ENCODE measurements at places on chromosomes 1 and 21.

DNA sequence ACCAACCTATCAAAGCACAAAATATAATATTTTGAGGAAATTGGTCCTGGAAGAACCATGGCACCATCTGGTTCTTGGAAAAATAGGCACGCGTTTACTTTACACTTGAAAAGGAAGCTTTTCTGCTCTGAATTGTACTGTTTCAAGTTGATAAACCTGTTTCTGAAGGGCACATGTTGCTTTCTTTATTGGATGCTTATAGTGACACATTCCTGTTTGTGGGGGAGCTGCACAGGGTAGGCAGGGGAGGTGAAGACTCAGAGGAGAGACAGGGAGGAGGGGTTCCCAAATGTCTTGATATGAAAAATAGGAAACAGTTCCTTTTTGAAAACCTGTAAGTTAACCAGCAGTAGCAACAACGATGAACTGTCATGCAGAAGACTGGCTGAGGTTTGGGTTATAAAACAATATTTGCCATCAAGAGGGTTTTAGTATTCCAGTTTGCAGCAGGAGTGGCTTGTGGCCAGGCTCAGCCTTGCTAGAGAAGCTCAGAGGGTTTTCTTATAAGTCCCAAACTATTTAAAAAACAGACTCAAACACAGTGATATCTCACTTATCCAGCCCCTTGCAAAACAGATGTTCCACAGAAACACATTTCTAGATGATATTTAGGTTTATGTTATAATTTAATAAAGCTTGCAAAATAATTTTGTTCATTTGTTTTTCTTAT lies 127.0 kb upstream of the MROH9 start:
- DNase-seq, result no peak

DNA sequence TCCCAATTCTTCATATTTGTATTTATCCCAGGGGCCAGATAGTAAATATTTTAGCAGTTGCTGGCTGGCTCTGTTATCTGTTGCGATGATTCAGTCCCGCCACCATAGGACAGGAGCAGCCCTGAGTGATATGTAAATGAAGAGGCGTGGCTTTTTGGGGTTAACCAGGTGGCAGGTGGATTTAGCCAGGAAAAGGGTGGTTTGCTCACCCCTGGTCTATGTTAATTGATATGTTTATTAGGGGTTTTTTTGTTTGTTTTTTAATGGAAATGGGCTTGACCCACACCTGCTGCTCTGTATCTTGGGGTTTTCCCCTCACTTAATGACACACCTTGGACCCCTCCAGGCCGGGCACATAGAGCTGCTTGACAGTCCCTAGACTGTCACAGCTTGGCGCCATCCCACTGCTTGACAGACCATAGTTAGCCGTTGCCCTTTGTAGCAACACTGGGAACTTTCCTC lies 62.8 kb downstream of the PIK3CD start:
- no peak for DNase-seq

- no peak for DNase-seq
Observed at GRCh38 chr1:94643819-94644218, 102.3 kb upstream of the F3 start.

DNA sequence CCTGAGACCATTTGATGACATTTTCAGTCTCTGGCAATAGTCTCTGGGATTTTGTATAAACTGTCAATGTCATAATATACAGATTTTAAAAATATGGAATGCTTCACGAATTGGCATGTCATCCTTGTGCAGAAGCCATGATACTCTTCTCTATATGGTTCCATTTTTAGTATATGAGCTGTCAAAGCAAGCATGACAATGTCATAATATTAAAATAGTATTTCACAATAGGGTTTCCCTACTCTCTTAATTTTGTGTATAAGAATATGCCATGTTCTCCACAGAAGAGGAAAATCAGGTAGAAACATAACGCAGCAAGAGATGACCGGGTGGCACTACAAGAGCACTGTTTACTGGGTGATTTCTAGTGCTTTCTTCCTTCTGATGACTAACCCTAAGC lies 8.3 kb upstream of the DIPK1A start:
- no peak for DNase-seq

- no peak for DNase-seq
Observed at GRCh38 chr1:33753087-33753856, 110.6 kb upstream of the HMGB4 start.

- no peak for DNase-seq
Observed at GRCh38 chr1:231666937-231667608, 40.5 kb downstream of the DISC1 start.

GRCh38 chr1:11059155-11059967 lies 457 bp downstream of the SRM start:
- no peak for DNase-seq

DNA sequence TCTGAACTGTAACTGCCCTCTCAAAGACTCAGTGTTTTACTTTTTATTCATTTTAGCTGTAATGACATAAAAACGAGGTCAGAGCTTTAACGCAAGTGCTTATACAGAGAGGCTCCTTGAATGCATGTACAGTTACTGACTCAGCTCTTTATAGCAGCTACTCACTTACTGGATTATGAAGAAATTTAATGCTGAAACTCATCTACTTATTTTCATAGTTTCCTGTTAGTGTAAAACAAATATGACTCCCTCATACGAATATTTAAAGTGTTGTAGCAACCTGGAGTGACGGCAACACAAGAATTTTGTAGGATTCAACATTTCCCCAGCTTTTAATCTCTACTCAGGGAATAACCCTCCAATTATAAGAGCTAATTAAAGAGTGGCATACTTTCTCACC lies 32.7 kb downstream of the ADSS2 start:
- DNase-seq, result no peak

DNA sequence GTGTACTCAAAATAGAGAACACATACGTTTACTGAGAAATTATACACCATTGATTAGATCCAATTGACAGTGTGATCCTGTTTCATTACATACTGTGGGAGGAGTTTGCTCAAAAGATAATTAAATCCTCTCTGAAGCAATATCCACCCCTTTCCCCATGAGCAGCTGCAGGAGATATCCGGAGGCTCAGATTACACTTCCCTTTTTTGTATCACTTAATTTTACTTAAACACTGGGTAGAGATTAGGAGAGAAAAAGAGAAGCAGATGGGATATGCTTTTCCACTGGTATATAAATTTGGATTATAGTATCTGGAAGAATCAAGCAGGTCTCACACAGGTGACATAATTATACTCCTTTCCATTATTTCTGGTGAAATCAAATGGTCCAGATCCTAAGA lies 333.3 kb upstream of the ZRANB2 start:
- no peak for DNase-seq

DNA sequence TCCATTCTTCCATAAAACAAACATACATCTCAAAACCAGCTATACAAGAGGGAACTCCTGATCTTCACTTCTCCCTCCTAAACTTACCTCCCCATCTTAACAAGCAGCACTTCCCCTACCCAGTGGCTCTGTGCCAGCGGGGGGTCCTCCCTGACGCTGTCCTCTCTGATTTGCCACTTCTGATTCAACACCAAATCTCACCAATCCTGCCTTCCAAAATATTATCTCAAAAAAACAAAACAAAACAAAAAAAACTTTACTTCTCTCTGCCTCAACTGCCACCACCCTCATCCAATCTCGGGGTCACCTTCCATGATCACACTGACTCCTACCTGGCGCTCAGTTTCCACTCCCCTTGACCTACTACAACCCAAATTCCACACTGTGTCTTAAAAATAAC lies 72.8 kb downstream of the SLC45A1 start:
- DNase-seq, result no peak

DNA sequence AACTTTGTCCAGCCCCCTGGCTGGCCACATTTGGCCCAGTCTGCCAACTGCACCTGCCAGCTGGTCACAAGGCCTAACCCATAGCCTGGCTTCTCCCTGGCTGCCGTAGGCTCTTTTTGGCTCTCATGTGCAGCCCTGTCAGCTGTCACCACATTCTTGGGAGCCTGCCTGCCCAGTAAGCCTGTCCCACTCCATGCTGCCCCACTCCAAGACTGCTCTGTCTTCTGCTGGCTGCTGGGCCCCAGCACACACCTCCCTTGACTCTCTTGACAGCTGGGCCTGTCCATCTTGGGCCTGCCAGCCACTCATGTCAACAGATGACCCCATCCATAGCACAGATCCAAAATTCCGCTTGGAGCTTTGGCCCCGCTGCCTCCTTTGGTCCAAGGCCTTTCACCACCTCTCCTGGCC lies 74.3 kb upstream of the EDN2 start:
- no peak for DNase-seq

GRCh38 chr1:225865514-225865913 lies 16.7 kb downstream of the TMEM63A start:
- DNase-seq, result no peak

GRCh38 chr1:232900818-232901217 lies 49.6 kb upstream of the NTPCR start:
- DNase-seq, result no peak

- DNase-seq, result peak; percentile 60
Observed at GRCh38 chr1:6460301-6461050, 5.5 kb downstream of the TNFRSF25 start.

DNA sequence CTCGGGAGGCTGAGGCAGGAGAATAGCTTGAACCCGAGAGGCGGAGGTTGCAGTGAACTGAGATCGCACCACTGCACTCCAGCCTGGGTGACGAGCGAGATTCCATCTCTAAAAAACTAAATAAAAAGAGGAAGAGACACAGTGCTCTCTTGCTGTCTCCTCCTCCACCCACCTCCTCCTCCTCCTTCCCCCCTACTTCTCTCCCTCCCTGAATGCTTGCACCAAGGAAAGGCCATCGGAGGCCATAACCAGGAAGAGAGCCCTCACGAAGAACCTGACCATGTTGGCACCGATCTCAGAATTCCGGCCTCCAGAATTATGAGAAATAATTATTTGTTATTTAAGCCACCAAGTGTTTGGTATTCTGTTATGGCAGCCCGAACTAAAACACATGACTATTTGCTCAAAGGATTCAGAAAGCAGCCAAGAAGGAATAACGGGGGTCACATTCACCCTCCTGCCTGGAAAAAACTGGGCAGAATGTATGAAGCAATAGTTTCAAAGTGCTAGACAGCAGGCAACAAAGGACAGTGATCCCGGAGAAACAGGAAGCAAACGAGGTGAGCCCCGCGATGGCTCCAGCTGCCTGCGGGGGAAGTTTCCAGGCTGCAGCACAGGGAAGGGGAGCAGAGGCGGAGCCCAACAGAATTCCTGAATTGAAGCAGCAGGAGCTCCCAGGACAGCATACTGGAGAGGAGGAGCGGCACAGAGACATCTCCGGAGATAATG lies 35.8 kb downstream of the LDLRAD1 start:
- DNase-seq, result no peak

GRCh38 chr1:227792216-227793078 lies 23.0 kb upstream of the PRSS38 start:
- DNase-seq, result no peak

DNA sequence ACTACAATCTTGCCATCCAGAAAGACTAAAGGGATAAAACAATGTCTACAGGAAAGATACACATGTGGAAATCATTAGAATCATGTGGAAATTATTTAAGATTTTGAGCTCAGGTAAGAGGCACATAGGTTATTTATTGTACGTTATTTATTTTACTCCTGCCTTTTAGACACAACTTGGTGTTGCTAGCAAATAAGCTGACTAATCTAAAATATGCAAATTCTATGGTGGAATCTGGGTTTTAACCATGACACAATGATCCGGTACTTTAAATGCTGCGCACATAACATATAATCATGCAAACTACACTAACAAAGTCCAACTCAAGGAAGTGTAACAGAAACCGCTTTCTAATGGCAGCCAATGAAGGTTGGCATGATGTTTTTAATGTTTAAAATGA lies 112.5 kb downstream of the IFI44 start:
- no peak for DNase-seq

DNA sequence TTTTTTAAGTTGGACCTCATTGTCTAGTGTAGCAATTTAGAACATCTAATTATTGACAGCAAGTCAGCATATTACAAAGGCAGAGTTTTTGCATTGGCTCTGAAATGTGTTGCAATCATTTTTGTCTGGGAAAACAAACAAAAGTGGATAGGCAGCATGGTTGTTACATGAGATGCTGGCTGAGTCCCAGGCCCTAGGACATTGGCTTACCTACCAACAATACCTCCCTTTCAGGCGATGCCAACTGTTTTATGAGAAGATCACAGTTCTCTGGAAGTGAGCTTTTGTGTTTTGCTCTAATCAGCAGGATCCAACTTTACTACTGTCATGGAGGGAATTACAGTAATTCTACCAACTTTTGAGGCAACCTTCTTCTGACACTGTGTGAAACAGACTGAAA lies 71.5 kb upstream of the CXADR start:
- no peak for DNase-seq

DNA sequence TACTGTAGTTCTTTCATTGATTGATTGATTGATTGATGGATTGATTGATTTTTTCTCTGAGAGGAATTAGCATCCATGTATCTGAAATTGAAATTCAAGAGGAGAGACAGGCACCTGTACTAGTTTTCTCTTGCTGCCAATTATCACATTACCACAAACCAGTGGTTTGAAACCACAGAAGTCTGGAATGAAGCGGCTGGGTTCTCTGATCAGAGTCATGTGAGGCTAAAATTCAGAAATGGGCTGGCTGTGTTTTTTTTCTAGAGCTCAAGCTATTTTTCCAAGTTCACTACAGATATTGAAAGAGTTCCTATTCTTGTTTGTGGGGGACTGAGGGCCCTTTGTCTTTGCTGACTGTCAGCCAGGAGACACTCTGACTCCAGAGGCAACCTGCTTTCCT lies 10.0 kb downstream of the NBPF3 start:
- no peak for DNase-seq

DNA sequence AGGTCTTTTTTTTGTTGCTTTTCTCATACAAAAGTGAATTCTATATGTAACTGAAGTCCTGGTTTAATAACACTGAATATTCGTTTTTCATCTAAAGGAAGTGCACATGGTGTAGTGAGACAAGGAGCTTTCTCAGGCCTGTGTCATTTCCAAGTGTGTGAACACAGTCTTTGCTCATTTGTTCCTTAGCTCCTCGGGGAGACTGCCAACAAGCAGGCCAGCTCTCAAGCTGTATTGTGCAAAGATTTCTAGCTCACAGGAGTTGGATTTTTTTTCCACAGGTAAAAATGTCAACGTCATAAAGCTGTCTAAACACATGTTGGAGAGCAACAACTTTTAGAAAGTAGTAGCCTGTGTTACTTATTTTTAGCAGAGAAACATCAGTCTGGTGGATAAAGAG lies 87.8 kb upstream of the S1PR1 start:
- no peak for DNase-seq

DNA sequence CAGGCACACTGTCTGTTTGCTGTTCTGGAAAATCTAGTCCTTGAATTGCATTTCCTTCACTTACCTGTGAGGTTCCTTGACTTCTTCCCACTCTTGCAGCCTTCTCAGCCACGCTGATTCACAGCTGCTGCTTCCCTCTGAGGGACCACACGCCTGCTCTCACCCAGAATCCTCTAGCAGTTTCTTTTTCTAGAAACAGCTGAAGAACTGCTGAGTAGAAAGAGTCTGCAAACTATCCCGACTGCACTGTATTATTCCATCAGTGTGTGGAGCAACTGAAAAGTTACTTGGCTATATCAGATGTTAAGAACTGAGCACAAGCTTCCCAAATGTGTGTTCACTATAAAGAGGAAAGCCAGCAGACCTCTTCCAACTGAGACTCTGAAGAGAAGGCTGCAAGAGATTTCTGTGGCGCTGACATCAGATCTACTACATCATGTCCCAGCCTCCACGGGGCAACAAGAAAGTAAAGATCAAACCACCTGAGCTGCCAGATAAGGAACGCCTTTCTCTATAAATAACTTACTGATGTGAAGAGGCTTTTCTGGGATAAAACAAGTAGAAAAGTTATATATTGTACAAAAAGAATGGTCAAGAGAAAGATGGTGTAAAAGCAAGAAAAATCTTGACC lies 226.6 kb downstream of the RERE start:
- no peak for DNase-seq

All from stimulated activated CD8-positive, alpha-beta memory T cell treated with anti-CD3 and anti-CD28 coated beads, Interleukin-7, amount 100 ng/mL, for 1 hour (primary cell).